ENCODE measurements at places on chromosomes 12 and 14. TPM values are rescaled to one million over a fixed set of nuclear protein-coding genes. Genes with fewer than 3 reads are reported as not detected.

The PLA2G1B gene
- total RNA-seq, result not detected

The PLEKHD1 gene
- total RNA-seq, result 0.39 TPM

The ZBTB42 gene
- 6.3 TPM for total RNA-seq

The ANKRD9 gene
- total RNA-seq, result 9.8 TPM

The TBPL2 gene
- not detected for total RNA-seq

The JPH4 gene
- total RNA-seq, result 0.22 TPM

The CLEC4D gene
- not detected for total RNA-seq

The CLEC4C gene
- total RNA-seq, result not detected

The LRRC10 gene
- not detected for total RNA-seq

The P2RX7 gene
- not detected for total RNA-seq

The GARIN6 gene
- not detected for total RNA-seq

The SSPN gene
- total RNA-seq, result 2.4 TPM

The DTX3 gene
- 16.1 TPM for total RNA-seq

The ADSS1 gene
- total RNA-seq, result 5.9 TPM

The MTHFD1 gene
- 22.1 TPM for total RNA-seq

The SLC25A47 gene
- total RNA-seq, result not detected

The AHSA1 gene
- total RNA-seq, result 63.4 TPM

The INHBE gene
- not detected for total RNA-seq

The ZNF385A gene
- 0.79 TPM for total RNA-seq

The LAG3 gene
- 0.11 TPM for total RNA-seq

The TUBA1A gene
- total RNA-seq, result 180 TPM

The FOXN4 gene
- not detected for total RNA-seq

The HOXC4 gene
- total RNA-seq, result 2.0 TPM

The NUBPL gene
- 15.8 TPM for total RNA-seq

The KLHDC2 gene
- 85.9 TPM for total RNA-seq

The ARHGEF25 gene
- 22.4 TPM for total RNA-seq

The KLRF1 gene
- not detected for total RNA-seq

The PRB2 gene
- not detected for total RNA-seq

The ASB2 gene
- total RNA-seq, result not detected

The KRT85 gene
- not detected for total RNA-seq

The LHX5 gene
- 1.2 TPM for total RNA-seq

The LRP6 gene
- total RNA-seq, result 18.0 TPM

The DAO gene
- not detected for total RNA-seq

The SLCO1B1 gene
- not detected for total RNA-seq

The AQP6 gene
- not detected for total RNA-seq

The PIK3C2G gene
- total RNA-seq, result 7.1 TPM

The POTEM gene
- total RNA-seq, result not detected

Measured in placental epithelial cell (primary cell).